Lung microvascular endothelial cell (primary cell): ENCODE measurements at places on chromosomes 5 and 9.

DNA sequence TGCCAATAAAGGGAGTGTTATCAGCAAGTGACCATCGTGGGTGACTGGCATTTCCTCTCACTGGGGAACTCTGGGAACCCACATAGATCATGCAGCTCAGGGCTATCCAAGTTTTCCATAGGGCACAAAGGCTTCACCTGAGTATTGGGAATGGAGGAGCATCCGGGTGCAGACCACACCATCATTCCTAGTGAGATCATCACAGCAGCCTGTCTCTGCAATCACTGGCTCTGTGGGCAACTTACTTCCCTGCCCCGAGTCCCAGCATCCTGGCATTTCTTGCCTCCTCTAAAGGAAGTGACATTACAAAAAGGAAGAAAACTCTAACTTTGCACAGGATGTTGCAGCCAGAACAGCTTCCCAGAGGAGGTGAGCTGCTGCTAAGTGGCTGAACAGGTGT lies 80.6 kb upstream of the SHB start:
- DNase-seq = no peak

DNA sequence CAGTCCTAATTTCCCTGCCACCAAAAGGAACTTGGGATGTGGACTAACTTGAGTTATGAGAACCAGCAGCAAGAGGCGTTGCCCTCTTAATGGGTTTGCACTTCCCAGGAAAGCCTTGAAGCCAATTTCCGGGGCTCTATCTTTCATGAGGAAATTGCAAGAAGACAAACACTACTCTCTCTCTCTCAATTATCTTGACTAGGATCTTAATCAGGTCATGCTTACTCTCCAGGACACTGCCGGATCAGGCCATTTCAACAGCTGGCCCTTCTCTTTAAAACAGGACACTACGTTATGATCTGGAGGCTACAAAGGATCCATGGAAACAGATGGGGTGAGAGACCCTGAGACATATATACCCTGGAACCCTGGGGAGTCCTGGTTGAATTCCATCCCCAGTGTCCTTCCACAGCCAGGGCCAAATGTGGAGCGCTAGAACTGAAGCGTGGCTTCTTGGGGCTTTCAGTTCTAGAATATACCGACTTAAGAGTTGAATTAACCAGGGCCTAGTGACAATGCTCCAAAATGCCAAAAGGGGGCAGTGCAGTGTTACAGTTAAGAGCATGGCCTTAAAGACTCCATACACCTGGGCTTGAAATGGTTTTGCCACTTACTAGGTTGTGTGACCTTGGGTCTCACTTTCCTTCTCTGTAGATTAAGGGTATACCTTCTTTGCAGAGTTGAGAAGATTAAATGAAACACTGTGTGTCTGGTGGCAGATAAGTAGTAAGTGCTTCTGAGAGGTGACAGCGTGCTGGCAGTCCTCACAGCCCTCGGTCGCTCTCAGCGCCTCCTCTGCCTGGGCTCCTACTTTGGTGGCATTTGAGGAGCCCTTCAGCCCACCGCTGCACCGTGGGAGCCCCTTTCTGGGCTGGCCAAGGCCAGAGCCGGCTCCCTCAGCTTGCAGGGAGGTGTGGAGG lies 21.1 kb downstream of the FAM219A start:
- DNase-seq = peak; percentile 89

GRCh38 chr5:81779125-81779915 lies 28.4 kb upstream of the SSBP2 start:
- peak; percentile 82 for DNase-seq

DNA sequence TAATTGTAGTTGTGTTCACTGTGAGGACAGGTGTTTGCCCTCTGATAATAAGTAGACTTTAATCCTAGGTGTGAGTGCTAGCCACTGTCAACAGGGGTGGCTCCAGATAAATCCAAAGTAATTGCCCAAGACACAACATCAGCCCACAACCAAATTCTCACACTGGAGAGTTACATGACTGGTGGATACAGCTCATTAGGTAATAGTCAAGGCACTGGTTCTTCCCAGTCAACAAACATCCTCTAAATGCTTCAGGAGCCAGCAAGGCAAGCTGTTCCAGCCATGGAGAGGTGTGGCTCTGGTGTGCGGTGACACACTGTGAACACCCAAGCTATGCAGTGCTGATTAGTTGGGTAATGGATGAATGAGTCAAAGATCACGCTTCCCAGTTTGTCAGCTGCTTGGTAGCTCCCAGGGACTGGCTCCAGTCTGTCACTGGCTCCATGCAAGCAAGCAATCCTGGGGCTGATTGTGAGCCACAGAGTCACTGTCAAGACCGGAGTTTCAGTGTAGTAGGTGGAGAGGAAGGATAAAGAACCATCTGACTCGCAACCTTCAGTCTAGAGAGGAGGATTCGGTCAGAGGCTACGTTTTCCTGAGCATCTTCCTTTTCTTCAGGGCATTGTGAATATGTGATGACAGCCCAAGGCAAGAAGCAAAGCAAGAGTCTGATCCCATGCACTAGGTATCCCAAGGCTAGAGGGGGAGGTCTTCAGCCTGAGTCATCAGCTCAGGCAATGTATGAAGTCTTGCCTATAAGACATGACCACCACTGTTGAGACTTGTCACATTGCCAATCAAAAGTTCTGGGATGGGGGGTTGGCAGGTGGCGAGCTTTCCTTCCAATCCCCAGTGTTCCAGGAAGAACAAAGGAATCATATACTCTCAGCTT lies 63.1 kb downstream of the UGCG start:
- DNase-seq = peak; percentile 22

- DNase-seq = no peak
These were observed 67.1 kb upstream of the PLPP6 start for GRCh38 chr9:4594994-4595393.

GRCh38 chr5:50853151-50853550 lies 186.7 kb downstream of the PARP8 start:
- DNase-seq = no peak

GRCh38 chr5:32496104-32496503 lies 51.6 kb upstream of the ZFR start:
- no peak for DNase-seq

DNA sequence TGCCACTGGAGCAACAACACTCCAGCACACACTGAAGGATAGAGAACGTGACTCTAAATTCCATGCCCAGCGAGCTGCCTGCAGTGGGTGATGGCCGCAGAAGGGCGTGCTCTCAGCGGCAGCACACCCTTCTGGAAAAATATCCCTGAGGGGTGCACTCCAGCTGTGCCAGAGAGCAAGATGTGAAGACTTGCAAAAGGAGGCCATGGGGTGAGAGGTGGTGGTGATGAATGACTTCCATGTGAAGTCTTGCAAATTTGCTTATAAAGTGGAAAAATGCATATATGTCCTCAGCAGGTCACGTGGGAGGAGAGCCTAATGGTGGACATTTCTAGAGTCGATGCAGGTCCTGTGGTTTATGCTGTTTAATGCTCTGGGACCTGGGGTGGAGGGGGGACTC lies 39.8 kb upstream of the COL5A1 start:
- no peak for DNase-seq

DNA sequence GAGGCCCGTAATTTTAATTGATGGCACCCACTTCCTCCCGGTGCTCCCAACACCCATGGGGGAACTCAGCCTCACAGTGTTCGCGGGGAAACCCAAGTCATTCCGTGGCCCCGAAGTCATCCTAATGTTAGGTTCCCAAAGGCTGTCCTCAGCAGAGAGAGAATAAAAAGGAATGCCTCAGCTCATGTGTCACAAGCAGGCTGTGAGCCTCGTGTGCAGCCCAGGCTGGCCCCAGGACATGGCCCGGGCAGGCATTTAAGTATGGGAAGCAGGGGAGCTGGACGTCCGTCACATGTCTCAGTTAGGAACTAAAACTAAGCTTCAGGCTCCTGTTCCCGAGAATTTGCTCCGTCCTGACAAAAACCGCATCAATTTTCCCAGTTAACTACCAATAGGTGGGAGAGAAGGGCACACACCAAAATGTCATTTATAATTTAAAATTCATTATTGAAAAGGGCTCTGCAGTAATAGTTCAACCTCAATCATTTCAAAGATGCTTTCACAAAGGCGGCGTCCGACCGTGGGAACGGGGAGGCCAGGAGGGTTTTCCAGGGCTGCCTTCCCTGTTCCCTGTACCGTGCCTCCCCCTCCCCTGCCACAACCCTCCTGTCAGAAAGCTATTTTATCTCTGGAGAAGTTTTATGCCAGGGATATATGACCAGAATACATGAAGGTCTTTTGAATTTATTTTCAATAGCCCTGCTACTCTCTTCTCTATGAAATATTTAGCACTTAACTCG lies 137.3 kb downstream of the FSTL4 start:
- DNase-seq = no peak

GRCh38 chr9:84138541-84138940 lies 157.9 kb downstream of the RMI1 start:
- no peak for DNase-seq

GRCh38 chr5:130488252-130488651 lies 584.0 kb downstream of the CHSY3 start:
- no peak for DNase-seq

DNA sequence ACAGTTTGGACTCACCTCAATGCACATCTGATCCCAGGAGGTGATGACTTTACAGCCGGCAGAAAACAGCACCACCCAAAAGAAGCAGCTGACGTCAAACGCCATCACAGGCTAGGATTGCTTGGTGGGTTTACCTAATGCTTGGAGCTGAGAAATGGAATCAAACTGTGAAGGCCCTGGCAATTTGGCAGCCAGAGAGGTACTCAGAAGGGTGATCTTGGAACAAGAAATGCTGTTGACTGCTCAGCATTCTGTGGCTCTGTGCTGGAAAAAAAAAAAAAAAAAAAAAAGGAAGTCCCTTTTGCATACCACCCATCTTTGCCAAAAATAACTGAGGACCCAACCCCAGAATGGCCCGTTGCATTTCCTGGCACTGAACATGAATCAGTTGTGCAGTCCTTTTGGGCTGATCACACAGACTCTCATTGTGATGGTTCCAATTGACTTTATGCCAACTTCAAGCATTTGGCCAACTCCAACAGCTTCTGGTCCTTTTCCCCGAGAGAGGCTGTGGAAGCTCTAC lies at the start of gene CD180:
CD180 (minus strand) TSS at position 263 of the 523 bp plus-strand sequence; CDS start at position 105, 158 bp downstream.
- no peak for DNase-seq

DNA sequence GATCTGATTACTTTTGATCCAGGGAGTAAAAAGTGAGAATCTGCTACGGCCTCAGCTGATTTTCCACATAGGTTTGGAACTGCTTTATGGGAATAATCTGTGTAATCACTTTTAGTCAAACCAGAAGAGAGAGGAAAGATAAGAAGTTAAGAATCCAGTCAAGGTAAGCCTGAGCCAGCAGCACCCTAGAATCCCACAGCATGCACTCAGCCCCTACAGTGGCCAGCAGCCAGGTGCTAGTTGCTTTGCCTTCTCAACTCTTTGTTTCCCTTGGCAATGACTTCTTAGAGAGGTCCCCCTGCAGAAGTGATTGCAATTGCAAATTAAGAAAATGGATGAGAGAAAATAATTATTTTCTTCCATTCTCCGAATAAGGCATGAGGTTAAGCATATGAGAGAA lies 59.7 kb upstream of the TMED7 start:
- DNase-seq = no peak

DNA sequence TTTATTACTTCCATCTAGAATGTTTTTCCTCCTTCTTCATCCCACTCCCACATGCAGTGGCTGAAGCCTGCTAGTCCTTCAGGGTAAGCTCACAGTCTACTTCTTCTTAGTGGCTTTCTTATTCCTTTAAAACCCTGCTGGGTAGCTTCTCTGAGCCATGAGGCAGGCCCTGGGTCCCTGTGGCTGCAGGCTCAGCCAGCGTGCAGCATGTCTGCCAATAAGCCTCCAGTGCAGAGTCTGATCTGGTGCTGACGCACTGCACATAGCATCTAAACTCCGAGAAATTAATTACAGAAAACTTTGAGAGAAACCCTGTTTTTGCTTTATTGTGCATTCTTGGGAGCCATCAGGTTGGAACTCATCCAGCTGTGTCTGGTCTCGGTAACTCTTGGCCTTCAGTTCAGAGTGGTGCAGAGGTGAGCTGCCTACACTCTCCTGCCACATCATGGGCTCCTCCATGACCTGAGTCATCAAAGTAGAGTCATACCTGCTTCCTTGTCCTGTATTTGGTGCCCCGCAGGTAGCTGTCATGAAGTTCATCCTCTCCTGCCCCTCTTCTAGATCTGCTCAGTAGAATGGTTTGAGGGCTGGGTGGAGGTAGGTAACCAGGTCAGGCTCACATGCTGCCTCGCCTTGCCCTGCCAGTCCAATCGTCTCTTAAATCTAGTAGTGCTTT lies 339.4 kb downstream of the KDM4C start:
- no peak for DNase-seq

DNA sequence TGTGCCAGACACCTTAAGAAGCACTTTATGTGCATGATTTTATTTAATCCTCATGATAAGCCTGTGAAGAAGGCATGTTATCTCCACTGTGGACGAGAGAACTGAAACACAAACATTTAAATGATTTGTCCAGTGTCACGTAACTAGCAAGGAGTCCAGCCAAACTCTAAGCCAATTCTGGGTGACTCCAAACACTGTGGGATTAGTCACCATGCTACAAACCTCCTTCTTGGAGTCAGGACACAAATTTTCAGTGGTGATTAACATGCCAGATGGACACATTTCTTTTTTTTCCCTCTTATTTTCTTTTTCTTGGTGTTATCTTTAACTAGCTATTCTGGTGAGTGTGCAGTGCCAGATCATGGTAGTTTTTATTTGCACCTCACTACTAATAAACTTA lies 316.8 kb downstream of the NDUFS4 start:
- DNase-seq = no peak

DNA sequence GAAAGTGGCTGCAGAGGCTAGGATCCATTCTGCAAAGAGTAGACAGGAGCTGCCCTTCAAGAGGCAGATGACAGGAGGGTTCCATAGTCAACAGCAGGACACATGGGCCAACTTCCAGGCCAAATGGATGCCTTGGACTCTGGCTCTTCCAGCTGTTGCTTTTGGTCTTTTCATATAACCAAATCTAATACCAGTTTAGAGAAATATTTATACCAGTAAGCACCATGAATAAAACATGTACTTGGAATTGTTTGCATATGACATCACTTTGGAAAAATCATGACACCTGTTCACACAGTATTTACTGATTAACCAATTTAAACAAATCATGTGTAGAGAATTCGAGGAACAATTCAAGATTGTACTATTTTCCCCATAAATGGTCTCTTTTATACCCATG lies 481.3 kb downstream of the DMRT2 start:
- no peak for DNase-seq
